ENCODE measurements at places on chromosomes 1 and 21.

DNA sequence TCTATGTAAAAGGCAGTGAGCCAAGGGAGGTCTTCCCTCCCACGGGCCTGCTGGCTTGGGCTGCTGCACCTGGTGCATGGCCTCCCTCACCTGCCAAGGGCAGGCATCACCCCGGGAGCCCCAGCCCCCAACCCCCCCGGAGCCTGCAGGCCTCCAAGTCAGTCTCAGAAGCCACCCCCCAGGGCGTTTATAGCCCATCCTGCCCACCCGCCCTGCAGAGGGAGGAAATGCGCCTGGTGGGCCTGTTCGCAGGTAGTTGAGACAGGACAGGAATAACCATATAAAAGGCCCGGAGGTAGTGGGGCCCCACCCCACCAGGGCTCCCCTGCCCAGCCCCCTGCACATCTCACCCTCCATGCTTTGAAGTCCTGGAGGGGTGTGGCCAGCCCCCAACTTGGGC lies 18.2 kb upstream of the ARF1 start:
- DNase-seq, result no peak

DNA sequence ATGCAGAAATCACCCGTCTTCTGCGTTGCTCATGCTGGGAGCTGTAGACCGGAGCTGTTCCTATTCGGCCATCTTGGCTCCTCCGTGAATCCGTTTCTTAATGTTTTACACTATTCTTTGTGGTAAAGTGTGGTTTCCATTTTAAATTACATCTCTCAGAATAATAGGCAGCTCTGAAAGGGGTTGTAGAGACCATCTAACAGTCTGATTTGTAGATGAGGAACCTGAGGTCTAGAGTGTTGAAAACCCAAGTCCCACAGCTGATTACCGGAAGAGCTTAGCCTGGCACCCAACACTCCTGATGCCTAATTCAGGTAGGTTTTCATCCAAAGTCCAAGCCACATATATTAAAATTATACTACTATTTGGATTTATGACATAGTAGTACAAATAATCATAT lies 144.0 kb downstream of the LEPR start:
- DNase-seq, result no peak

DNA sequence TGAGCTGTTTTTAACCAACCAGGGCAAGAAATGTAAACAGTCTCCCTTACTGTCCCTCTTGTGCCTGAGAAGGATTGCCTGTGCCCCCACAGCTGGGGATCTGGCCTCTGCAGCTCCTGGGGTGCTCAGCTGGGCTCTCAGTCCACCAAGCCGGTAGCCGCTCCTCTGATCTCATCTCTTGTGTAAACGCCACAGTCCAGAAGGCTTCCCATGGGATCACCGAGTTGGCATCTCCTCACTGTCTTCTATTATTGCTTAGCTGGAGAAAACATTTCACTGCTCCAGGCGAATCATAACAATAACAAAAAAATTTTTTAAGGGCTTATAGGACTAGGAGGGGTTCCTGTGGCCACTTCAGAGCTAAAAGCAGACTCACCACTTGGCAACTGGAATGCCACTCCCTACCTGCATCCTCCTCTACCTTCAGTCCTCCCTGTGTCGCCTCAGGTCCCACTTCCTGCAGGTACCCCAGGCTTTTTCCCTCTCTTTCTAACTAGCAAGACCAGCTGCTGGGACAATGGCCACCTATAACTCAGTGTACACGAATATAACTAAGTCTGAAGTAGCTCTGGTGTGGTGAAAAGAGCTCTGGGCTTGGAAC lies 75.8 kb downstream of the ATP1A1 start:
- no peak for DNase-seq

DNA sequence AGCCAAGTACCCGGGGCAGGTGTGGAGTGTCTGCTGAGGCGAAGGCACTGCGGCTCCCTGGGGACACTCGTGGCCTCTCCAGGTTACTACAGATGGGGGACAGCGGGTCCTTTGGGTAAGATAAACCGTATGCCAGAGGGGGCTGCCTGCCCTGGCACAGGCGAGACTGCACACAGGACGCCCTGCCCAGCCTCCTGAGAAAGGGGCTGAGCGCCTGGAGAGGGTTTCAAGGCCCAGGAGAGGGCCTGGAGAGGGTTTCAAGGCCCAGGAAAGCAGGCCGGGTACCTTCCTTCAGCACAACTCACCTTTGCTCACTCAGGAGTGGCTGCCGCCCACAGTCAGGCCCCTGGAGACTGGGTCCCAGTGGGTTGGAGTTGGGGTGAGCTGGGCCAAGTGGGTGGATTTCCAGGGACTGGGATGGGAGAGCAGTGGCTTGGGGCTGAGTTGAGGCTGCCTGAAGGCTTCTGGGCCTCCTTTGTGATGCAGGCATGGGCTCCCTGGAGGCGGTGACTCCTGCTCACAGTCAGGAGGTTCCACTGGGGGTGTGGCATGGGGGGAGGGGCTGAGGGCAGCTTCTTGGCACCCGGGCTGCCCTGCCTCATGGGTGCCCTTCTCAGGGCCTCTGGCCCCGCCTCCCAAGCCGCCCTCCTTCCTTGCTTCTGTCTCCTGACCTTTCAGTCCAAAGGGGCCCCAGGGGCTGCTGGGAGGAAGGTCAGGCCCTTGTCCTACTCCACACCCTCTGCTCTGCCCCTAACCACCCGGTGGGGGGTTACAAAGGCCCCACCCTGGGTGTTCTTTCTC lies at the start of gene MMEL1:
Gene MMEL1, minus strand, starts transcription at position 456 of the 801 bp plus-strand sequence. CDS start 3,532 bp downstream, outside the sequence.
- DNase-seq, result no peak

DNA sequence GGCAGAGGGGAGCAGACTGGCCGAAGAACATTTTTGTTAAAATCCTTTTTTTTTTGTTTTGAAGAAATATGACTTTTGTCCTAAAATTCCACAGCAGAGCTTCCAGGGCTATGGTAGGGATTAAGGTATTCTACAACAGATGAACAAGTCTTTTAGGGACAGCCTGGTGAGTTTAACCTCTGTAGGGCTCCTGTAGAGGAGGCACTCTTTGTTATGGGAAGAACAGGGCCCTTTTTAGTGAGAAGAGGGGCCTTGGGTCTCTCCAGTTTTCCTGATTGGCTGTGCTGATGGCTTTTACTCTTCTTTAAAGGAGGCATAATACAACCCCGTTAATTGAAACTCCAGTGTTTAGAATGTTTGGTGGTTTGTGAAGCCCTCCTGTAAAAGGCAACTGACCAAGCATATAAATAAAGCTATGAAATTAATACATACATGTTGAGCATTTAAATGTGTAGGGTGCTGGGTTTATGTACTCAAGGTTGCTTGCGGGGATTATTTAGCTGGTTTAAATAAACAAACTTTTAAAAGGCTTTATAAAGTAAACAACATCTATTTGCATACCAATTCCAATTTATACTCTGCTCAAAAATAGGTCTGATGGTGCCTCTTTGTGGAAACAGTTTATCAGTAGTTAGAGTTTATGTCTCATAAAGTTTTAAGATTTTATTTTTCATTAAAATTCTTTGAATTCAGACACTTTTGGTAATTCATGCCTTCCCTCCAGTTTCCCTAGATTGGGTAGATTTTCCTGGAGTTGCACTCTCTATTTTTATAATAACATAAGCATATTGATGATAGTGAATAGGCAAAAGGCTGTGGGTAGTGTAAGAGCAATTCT lies 46.5 kb downstream of the PBX1 start:
- DNase-seq, result no peak

DNA sequence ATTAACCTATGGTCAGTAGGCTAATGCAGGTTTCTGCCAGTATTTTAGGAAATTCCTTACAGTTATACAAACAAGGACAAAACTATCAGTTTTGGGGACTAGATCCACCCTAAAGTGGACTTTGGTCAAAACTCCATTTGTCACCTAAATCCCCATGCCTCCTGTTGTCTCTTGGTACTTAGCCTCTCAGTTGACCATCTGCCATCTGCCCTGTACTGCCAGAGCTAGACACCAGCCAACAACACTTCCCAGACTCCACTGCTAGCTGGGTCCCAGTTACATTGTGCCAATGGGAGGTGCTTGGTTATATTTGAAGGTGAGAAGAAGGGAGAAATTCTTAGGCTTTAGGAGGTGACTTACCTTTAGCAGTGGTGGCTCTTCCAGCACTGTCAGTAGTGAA lies 17.0 kb upstream of the BSDC1 start:
- no peak for DNase-seq

GRCh38 chr1:244248426-244248825 lies 197.3 kb downstream of the ZBTB18 start:
- no peak for DNase-seq

GRCh38 chr1:151542710-151543129 lies 2.6 kb downstream of the TUFT1 start:
- no peak for DNase-seq

GRCh38 chr1:16402742-16403141 lies 34.5 kb downstream of the SPATA21 start:
- no peak for DNase-seq

DNA sequence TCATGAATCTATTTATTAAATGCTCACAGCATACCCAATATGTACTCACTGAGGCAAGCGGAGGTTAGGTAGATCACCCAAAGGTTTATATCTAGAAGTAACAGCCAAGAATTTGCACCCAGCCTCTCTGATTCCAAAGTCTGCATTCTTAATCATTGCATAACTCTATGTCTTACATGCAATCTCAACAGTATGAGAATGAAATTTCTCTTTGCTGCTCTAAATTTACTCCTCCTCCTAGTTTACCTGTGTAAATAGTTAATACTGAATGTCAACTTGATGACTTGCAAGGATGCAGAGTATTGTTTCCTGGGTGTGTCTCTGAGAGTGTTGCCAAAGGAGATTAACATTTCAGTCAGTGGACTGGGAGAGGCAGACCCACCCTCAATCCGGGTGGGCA lies 840.6 kb downstream of the BRINP3 start:
- DNase-seq, result no peak

DNA sequence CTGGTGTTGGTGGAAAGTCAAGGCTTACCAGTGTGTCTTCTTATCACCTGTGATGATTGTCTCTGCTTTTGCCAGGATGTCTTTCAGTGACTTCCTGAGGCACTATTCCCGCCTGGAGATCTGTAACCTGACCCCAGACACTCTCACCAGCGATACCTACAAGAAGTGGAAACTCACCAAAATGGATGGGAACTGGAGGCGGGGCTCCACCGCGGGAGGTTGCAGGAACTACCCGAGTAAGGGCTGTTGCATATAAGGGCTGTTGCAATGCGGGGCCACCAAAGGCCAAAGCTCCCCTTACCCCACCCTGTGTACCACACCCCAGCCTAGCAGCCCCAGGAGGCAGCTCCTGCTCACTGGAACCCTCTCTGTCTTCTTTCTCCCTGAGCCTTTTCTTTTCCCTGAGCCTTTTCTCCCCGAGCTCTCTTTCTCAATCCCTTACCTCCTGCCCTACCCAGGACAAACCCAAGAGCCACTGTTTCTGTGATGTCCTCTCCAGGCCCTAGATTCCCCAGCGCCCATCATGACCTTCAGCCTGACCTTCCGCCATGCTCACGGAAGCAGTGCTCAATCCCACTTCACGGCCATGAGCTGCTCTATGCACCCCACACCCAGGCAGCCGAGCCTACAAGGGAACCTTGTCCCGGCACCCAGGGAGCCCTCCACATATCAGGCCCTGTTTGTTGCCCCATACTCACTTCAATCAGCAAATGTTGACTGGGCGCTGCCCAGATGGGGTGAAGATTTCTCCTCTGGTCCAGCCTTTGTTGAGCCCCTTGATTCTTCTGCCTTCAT lies 40.6 kb downstream of the CAPN2 start:
- no peak for DNase-seq

- DNase-seq, result peak; percentile 14
These were observed 3.8 kb downstream of the RNF186 start for GRCh38 chr1:19811206-19811851.

DNA sequence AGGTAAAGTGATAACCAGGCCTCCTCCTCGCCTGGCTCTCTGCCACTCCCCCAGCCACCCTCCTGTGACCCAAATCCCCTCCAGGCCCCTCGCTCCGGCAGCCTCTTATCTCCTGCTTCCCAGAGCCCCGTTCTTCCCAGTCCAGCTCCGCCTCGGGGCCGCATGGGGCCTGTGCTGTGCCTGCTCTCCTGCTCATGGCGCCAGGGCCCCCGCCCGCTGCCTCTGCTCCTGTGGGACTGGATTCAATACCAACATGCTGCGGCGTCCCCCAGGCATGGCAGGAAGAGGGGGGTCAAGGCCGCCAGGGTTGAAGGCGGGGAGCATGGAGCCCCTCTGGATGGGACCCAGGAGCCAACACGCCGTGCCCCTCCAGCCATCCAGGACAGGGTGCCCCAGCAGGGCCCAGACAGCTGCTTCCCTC lies 213.0 kb upstream of the VAMP3 start:
- no peak for DNase-seq

DNA sequence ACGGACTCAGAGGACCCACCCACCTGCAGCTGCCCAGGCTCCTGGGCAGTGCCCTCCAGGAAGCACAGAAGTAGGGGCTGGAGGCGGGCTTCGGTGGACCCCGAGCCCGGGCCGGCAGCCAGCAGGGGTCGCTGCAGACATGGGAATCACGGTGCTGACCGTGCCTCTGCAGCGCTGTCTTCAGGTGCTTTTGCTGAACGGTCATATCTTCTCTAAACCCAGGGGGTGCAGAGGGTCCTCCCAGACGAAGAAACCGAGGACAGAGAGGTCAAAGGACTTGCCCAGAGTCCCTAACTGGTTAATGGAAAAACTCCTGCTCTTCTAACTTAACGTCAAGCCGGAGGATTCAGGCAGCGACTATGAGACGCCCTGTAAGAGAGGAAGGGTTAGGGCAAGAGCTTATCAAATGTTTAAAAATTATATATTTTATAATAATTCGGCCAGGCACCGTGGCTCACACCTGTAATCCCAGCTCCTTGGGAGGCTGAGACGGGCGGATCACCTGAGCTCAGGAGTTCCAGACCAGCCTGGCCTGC lies 21.5 kb upstream of the LEFTY2 start:
- peak; percentile 72 for DNase-seq

DNA sequence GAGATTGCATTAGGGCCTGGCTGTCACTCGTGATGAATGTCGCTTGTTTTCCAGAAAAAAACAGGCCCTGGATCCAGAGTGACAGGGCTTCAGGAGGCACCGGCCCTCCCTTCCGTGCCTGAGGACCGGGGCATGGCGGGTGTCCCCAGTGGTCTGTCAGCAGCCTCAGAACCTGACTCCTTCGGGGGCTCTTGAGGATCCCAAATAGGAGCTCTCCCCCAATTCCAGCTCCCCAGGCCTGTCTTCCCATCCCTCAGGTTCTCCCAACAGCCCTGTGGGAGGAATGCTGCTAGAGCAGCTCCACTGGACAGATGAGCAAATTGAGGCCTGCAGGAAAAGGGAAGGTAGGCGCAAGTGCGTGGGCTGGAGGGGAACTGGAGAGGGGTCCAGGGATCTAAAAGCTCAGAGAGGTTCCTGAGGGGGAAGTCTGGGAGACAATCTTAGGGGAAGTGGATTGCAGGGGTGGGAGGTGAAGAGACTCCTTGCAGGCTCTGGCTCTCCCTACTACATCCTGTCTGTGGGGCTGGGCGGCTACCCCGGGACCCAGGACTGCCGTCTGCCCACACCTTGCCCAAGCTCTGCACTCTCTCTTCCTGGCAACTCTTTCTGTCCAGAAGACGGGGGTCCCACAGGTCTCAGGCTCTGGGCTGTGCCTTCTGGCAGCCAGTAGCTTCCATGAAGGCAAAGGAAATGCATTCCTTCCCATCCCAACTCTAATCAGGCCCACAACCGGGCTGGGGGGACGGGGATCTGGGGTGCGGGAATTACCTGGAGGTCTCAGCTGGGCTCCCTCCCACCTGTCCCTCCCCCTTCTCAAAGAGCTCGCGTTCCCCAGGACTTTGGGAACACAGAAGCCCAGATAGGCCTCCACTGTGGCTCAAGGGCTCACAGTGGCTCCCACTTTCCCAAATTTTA lies 105.7 kb upstream of the CASZ1 start:
- DNase-seq, result no peak

GRCh38 chr1:33971018-33971710 lies 107.3 kb downstream of the HMGB4 start:
- DNase-seq, result no peak

- DNase-seq, result no peak
These were observed 6.7 kb upstream of the SH2D2A start for GRCh38 chr1:156823210-156823790.

- DNase-seq, result no peak
These were observed 43.6 kb upstream of the EDN2 start for GRCh38 chr1:41528106-41528505.
